Endothelial cell of umbilical vein (primary cell): ENCODE measurements at places on chromosomes 7 and 10. TPM values are rescaled to one million over a fixed set of nuclear protein-coding genes. Genes with fewer than 3 reads are reported as not detected.

DNA sequence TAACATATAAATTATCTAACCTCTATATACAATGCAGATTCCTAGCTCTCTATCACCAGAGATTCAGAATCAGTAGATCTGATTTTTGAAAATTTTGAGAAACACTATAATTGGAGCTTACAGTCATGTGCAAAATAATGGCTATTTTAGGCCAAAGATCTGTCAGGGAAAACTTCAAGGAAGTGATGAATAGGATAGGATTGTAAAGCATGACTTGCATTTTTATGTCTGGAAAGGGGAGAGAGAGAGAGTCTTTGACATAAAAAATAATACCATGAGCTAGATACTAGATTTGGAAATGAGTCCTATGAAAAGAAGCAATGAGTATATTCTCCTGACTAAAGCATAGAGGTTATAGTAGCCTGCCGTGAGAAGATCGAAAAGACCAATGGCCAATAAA lies 181.1 kb downstream of the SDHAF3 start:
- DNase-seq: no peak

- DNase-seq: no peak
These were observed 311.7 kb downstream of the GATA3 start for GRCh38 chr10:8365935-8366911.

GRCh38 chr10:80890146-80890545 lies 352.4 kb downstream of the SH2D4B start:
- DNase-seq: no peak

The CDHR1 gene
- total RNA-seq: 0.14 and 0.53 TPM in 2 replicates

The OGDHL gene
- total RNA-seq: 0.58 and 1.0 TPM in 2 replicates

The GIMAP7 gene
- 42.4 and 51.1 TPM in 2 replicates for total RNA-seq
